ENCODE measurements at places on chromosomes 3 and 15. TPM values are rescaled to one million over a fixed set of nuclear protein-coding genes. Genes with fewer than 3 reads are reported as not detected.

ESYT3 gene
- 7.1 TPM for total RNA-seq

DNA sequence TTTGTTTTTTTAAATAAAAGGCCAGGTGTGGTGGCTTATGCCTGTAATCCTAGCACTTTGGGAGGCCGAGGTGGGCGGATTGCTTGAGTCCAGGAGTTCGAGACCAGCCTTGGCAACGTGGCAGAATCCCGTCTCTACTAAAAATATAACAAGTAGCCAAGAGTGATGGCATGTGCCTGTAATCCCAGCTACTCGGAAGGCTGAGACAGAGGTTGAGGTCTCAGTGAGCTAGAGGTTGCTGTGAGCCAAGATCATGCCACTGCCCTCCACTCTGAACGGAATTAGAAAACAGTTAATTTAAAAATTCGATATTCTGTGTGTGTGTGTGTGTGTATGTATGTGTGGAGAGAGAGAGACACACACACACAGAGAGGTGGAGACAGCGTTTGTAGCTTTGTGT, 58.8 kb downstream of the TCF12 start:
- DNase-seq = no peak
- H3K4me3 ChIP-seq = no peak overlapping the region
- no peak overlapping the region for H3K27ac ChIP-seq
- H3K27me3 ChIP-seq = no peaks in the 10 kb centered on the region
- H3K4me1 ChIP-seq = peaks cover 21% of the 10 kb centered on the region

ZMYND10 gene
- not detected for total RNA-seq

GRCh38 chr3:73052857-73053256, 8.6 kb upstream of the EBLN2 start:
- no peaks in the 10 kb centered on the region for H3K27me3 ChIP-seq
- H3K27ac ChIP-seq = no peak overlapping the region
- H3K4me3 ChIP-seq = no peak overlapping the region

GATA2 gene
- total RNA-seq = 5.2 TPM

NEK10 gene
- total RNA-seq = 0.68 TPM

- no peaks in the 10 kb centered on the region for H3K27me3 ChIP-seq
- DNase-seq = no peak
- H3K36me3 ChIP-seq = no peaks in the 10 kb centered on the region
- H3K4me1 ChIP-seq = peaks cover 13% of the 10 kb centered on the region
- H3K27ac ChIP-seq = peak overlapping the region; percentile 72
Observed at GRCh38 chr3:141240286-141240685, 8.7 kb downstream of the PXYLP1 start.

AGBL1 gene
- not detected for total RNA-seq

DNA sequence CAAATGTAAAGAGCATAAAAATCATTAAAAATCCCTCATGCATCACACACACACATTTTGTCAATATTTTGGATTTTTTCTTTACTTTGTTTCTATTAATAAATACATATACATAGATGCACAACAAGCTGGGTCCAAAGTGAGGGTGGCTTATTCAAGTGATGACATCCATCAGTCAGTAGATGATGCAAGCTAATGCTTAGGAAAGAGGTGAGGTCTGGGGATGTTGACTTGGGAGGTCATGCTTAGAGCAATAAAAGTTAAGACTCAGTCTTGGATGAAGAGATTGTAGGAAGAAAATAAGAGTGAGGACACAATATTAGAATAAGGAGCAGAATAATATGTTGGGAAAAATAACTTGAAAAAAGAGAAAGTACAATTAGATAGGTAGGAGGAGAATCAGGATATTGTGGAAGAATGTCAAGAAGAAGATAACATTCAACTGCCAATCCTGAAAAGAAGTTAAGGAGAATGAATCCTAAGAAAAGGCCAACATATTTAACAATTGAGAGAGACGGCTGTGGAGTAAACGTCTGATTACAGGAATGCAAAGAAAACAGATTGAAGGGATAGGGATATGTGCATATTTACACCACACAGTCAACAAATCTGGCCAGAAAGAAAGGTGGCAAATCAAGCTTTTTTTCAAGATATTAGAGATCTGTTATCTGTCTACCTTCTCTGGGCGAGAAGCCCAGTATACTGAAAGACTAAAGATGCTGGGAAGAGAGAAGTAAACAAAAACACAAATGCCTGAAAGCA, 111.0 kb upstream of the TJP1 start:
- no peaks in the 10 kb centered on the region for H3K4me1 ChIP-seq
- H3K4me3 ChIP-seq = no peak overlapping the region

KCNMB3 gene
- 7.7 TPM for total RNA-seq

- no peak overlapping the region for H3K4me3 ChIP-seq
- no peaks in the 10 kb centered on the region for H3K36me3 ChIP-seq
- H3K27ac ChIP-seq = no peak overlapping the region
- no peaks in the 10 kb centered on the region for H3K27me3 ChIP-seq
Observed at GRCh38 chr15:63931556-63931955, 97.8 kb upstream of the HERC1 start.

PLEKHO2 gene
- 53.8 TPM for total RNA-seq

ZIC4 gene
- not detected for total RNA-seq

- no peaks in the 10 kb centered on the region for H3K36me3 ChIP-seq
- no peak for DNase-seq
- peaks cover 40% of the 10 kb centered on the region for H3K4me1 ChIP-seq
- no peak overlapping the region for H3K4me3 ChIP-seq
- no peaks in the 10 kb centered on the region for H3K27me3 ChIP-seq
Observed at GRCh38 chr15:77143616-77144015, 72.7 kb upstream of the TSPAN3 start.

- no peaks in the 10 kb centered on the region for H3K4me1 ChIP-seq
- no peaks in the 10 kb centered on the region for H3K36me3 ChIP-seq
Observed at GRCh38 chr15:58392611-58393161, 39.1 kb upstream of the LIPC start.

DNA sequence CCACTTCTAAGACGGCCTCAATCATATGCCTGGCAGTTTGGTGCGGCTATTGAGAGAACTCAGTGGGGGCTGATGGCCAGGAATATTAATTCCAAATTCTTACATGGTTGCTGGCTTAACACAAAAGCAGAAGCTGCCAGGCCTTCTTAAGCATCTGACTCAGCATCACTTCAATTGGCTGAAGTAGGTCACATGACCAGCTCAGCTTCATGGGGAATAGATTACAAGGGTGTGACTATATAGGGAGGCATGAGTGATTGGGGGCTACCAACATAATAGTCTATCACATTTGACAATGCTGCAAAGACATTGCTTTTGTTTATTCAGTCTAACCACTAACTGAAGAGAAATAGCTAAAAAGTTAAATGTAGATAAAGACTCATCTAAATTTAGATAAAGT, 101.6 kb upstream of the ANKRD28 start:
- H3K4me1 ChIP-seq = peaks cover 37% of the 10 kb centered on the region
- H3K27me3 ChIP-seq = no peaks in the 10 kb centered on the region
- no peak for DNase-seq
- no peak overlapping the region for H3K4me3 ChIP-seq
- no peaks in the 10 kb centered on the region for H3K36me3 ChIP-seq

- no peaks in the 10 kb centered on the region for H3K4me1 ChIP-seq
- H3K4me3 ChIP-seq = no peak overlapping the region
- H3K27ac ChIP-seq = no peak overlapping the region
- H3K36me3 ChIP-seq = no peaks in the 10 kb centered on the region
Observed at GRCh38 chr3:152843955-152844354, 9.0 kb downstream of the P2RY1 start.

GRCh38 chr3:129020691-129021090, 19.6 kb downstream of the EFCC1 start:
- no peak for DNase-seq
- no peaks in the 10 kb centered on the region for H3K4me1 ChIP-seq
- H3K27ac ChIP-seq = no peak overlapping the region
- H3K36me3 ChIP-seq = no peaks in the 10 kb centered on the region

DNA sequence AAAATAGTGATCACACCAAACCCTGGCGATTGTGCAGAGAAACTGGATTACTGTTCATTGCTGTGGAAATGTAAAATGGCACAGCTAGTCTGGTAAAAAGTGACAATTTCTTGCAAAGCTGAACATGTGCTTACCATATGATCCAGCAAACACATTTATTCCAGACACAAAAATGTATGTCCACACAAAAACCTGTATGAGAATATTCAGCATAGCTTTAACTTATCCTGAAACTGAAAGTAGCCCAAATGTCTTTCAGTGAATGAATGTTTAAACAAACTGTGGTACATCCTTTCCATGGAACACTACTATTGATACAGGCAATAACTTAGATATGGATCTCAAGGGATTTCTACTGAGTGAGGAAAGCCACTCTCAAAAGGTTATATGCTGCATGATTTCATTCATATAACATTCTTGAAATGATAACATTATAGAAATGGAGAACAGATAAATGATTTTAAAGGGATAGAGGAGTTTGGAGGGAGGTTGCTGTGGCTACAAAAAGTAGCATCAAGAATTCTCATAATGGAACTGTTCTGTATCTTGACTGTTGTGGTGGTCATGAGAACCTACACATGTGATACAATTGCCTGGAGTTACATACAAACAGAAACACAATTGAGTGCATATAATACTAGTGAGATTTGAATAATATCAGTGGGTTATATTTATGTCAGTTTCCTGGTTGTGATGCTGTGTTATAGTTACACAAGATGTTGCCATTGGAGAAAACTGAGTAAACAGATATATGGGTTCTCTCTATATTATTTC, 70.7 kb upstream of the DPH6 start:
- no peak overlapping the region for H3K4me3 ChIP-seq
- no peak overlapping the region for H3K27ac ChIP-seq
- H3K36me3 ChIP-seq = no peaks in the 10 kb centered on the region
- DNase-seq = no peak
- H3K4me1 ChIP-seq = no peaks in the 10 kb centered on the region

DNA sequence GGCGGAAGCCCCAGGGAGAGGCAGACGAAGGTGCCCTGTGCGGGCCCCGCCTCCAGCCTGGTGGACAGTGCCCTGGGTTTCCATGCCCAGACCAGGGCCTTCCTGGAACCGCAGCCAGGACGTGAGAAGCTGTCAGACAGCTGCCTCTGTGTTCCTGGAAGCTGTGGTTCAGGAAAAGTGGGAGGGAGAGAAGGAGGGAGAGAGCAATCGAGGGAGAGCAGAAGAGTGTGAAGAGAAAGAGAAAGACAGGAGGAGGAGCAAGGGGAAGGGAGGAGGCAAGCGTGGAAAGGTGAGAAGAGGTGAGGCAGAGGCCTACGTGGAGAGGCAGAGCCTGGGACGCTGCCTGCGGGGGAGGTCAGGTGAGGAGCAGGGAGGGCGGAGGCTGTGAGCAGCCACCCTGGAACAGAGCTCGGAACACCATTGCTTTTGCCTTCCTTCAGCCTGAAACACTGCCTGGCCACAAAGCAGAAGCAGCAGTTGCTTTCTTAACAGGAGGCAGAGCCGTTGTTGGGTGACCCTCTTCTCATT, 18.6 kb downstream of the ZDHHC19 start:
- H3K27ac ChIP-seq = no peak overlapping the region
- no peaks in the 10 kb centered on the region for H3K36me3 ChIP-seq
- H3K27me3 ChIP-seq = no peaks in the 10 kb centered on the region
- H3K4me1 ChIP-seq = no peaks in the 10 kb centered on the region

DNA sequence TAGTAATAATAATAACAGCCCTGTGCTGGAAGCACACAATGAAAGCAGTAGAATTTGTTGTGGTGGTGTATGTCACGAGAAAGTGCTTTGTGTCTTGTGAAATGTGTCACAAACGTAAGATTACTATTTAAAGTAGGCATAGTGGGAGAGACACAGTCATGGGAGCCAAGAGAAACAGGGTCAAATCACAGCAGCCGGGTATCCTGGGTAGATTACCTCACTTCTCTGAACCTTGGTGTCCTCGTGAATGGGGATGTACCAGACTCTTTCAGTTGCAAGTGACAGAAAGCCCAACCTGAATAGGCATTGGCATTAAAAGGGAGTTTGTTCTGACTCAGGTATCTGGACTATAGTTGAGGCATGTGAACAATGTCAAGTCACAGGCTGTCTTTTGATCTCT, 29.1 kb upstream of the SRGAP3 start:
- H3K27ac ChIP-seq = no peak overlapping the region
- H3K27me3 ChIP-seq = no peaks in the 10 kb centered on the region
- H3K36me3 ChIP-seq = no peaks in the 10 kb centered on the region
- H3K4me1 ChIP-seq = no peaks in the 10 kb centered on the region
- DNase-seq = no peak

ADIPOQ gene
- total RNA-seq = 8.8 TPM

XCR1 gene
- not detected for total RNA-seq

DNA sequence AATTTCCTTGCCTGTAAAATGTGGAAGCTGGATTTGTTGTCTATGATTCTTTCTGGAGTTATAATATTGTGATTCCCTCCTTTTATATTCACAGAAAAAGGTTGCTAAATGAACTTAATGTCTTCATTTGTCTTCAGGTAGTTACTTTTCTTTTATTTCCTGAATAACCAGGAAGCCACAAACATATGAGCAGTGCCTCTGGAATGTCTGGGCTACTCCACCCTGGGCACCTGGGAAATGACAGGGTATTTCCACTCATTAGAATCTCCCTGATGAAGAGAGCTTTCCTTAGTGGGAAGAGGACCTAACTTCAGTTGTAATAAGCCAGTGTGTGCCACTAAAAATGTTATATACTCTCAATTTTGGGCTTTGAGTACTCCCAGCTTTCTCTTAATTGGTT, 3.8 kb upstream of the SLMAP start:
- H3K27me3 ChIP-seq = no peaks in the 10 kb centered on the region
- H3K27ac ChIP-seq = no peak overlapping the region
- peaks cover 1% of the 10 kb centered on the region for H3K4me1 ChIP-seq
- no peaks in the 10 kb centered on the region for H3K36me3 ChIP-seq

GRCh38 chr3:194064380-194065332, 71.3 kb upstream of the HES1 start:
- H3K4me1 ChIP-seq = no peaks in the 10 kb centered on the region
- H3K36me3 ChIP-seq = no peaks in the 10 kb centered on the region
- no peaks in the 10 kb centered on the region for H3K27me3 ChIP-seq
- no peak for DNase-seq

DNA sequence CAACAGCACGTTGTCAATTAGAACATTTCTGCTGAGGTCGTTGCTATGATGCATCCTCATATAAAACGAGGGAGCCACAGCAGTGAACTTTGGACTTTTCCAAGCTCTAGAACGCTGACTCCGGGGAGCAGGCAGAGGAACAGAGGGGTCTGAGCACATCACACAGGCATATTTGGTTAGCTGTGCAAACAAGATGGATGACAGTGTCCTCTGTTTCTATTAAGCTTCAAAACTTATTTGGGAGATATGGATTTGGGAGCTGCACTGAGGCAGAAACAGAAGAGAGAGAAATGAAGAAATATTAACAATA, 278.0 kb upstream of the TBL1XR1 start:
- no peak overlapping the region for H3K4me3 ChIP-seq
- no peak overlapping the region for H3K27ac ChIP-seq
- DNase-seq = no peak
- H3K27me3 ChIP-seq = no peaks in the 10 kb centered on the region
- peaks cover 18% of the 10 kb centered on the region for H3K4me1 ChIP-seq

KNG1 gene
- total RNA-seq = not detected

GRCh38 chr3:135915206-135915605, 50.3 kb upstream of the PPP2R3A start:
- no peaks in the 10 kb centered on the region for H3K27me3 ChIP-seq
- H3K36me3 ChIP-seq = no peaks in the 10 kb centered on the region
- H3K4me3 ChIP-seq = no peak overlapping the region
- H3K27ac ChIP-seq = no peak overlapping the region

- H3K27me3 ChIP-seq = no peaks in the 10 kb centered on the region
- peaks cover 57% of the 10 kb centered on the region for H3K4me1 ChIP-seq
- no peak overlapping the region for H3K4me3 ChIP-seq
- no peaks in the 10 kb centered on the region for H3K36me3 ChIP-seq
- H3K27ac ChIP-seq = no peak overlapping the region
Observed at GRCh38 chr15:58528188-58528870, 96.5 kb downstream of the LIPC start.
